NCI-H2171 treated with DMSO at 0.1 percent for 48 hours (cell line): ENCODE measurements at places on chromosomes 7 and 10.

DNA sequence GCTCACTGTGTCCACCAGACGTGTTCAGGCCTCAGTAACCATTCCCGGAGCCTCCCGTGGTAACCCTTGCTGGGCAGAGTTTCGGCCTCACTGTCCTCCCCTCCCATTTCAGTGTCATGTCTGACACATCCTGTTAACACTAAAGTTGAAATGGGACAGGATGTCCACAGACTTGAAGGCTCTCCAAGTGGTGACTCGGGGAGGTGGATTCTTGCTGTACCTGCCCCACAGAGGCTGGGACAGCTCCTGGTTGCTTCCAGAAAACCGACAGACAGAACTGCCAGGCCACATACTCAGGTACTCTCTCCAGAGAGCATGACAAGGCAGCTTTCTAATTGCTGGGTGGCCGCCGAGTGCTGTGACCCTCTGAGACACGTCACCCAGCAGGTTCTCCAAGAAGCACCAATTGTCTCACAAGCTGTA is 17.9 kb upstream of the CYTH3 start:
- no peak for DNase-seq

DNA sequence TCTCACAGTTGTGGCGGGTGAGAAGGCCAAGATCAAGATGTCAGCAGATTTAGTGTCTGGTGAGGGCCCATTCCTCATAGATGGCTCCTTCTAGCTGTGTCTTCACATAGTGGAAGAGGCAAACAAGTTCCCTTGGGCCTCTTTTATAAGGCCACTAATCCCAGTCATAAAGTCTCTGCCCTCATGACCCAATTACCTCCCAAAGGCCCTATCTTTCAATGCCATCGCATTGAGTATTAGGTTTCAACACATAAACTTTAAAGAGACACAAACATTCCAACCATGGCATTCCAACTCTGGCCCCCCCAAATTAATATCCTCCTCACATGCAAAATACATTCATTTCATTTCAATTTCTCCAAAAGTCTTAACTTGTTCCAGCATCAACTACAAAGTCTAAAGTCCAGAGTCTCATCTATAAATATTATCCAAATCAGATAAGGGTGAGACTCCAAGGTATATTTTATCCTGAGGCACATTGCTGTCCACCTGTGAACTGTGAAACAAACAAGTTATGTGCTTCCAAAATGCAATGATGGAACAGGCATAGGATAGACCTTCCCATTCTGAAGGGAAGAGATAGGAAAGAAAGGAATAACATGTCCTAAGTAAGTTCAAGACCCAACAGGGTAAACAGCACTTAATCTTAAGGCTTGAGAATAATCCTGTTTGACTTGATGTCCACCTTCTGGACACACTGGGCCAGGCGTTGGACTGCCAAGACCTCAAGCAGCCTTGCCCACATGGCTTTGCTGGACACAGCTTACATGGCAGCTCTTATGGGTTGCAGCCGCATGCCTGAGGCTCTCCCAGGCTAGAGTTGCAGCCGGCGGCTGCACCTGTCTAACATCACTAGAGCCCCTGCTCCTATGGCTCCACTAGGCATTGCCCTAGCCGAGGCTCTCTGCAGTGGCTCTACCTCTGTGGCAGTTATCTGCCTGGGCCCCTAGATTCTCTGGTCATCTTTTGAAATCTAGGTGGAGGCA is 312.8 kb downstream of the TNS3 start:
- no peak for DNase-seq

DNA sequence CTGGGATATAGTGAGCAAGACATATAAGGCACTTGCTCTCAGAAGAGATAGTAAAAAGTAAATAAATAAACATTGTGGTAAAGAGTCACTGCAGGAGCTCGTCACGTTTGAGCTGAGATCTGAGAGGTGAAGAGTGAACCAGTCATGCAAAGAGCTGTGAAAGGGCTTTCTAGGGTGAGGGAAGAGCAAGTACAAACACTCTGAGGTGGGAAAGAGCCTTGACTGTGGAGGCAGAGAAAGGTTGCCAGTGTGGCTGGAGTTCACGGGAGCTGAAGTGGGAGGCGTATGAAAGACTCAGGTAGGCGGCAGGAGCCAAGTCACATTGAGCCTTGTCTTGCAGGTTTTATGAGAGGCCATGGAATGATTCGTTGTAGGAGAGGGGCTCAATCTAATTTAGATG is 141.0 kb downstream of the C1GALT1 start:
- no peak for DNase-seq

DNA sequence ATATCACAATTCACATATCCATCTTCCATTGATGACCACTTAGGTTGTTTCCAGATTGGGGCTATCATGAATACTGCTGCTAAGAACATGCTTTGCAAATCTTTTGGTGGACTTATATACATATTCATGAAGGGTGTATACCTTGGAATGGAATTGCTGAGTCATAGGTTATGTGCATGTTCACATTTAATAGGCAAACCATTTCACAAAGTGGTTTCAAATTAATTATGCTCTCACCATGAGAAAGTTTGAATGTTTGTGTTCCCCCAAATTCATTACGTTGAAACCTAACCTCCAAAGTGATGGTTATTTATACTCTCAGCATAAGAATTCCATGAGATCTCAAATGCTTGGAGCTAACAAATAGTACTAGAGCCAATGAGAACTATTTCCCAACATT is 86.4 kb downstream of the VPS41 start:
- no peak for DNase-seq

DNA sequence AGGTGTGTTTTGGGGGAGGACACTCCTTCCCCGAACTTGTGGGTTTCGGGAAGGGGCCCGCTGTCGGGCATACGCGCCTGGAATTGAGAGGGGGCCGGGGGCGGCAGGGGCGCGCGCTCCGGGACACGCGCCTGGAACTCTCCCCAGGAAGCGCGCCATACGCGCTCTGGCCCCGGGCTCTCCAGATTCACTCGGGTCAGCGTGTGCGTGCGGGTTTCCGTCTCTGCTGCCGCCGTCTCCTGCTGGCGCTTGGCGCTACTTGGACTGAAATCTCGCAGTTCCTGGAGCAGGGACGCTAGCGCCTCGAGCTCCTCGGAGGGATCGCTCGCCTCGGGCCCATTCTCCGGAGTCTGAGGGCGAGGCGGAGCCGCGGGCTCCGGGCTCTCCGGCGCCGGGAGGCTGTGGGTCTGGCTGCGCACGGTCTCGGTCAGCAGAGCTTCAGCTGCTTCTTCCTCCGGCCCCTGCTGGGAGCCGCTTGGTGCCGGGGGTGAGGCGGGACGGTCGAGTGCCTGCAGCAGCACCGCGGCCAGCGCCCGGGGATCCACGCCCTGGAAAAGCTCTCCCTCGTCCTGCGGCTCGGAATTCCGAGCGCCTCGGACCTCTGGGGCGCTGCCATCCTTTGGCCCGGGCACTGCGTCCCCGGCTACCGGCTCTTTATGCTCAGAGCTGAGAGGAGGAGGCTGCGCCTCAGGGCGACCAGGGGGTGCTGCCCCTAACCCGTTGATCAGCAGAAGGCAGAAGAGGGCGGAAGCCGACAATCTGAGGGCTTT is 1.1 kb downstream of the VGF start:
- DNase-seq = peak; percentile 14

- no peak for DNase-seq
These were observed 81.1 kb upstream of the MBL2 start for GRCh38 chr10:52853704-52854103.

DNA sequence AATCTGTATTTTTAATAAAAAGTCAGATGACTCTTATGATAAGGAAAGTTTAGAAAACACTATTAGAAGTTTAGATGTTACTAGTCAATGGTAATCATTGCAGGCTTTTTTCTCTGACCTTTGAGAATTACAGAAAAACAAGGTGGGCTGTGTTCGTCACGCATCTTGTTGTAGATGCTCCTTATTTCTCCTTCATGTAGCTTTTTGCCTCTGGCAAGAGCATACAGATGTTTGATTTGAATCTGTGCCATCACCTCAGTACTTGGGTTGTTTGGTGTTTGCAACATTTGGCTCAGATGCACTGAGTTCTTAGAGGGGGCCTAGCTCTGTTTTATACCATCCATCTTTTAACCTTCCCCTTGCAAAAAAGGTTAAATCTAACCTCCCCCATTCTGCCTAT is 11.5 kb downstream of the TAS2R16 start:
- no peak for DNase-seq

GRCh38 chr10:7251696-7252465 is 159.0 kb downstream of the SFMBT2 start:
- no peak for DNase-seq

DNA sequence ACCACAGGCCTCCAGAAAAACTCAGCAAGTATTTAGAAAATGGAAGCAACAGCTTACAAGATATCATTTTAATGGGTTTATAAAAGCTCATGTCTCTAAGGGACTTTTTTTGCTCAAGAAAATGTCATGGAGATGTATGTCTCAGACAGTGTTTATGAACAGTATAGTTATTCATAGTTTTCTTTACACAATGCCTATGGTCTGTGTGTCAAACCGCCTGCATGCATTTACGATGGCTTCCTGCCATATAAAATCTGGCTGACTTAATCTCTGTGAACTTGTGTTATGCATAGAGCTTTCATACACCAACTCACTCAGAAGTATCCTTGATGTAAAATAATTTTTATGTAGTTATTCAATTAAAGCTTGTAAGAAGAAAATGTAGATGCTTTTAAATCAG is 1314.2 kb upstream of the LRRTM3 start:
- no peak for DNase-seq

DNA sequence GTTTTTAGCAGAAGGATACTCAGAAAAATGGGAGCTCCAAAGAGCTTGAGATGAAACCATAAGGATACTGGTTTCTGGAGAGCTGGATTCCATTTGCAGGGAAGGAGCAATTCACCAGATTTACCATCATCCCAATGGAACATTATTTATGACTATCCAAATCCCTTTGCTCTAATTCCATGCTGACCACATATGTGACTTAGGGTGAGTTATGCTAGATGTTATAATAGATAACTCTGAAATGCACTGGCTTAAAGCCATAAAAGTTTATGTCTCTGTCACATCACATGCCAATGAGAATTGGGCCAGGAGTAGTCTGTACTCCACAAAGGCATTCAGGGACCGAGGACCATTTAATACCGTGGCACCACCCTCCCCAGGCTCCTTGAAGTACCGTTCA is 185.2 kb downstream of the SKIDA1 start:
- no peak for DNase-seq

DNA sequence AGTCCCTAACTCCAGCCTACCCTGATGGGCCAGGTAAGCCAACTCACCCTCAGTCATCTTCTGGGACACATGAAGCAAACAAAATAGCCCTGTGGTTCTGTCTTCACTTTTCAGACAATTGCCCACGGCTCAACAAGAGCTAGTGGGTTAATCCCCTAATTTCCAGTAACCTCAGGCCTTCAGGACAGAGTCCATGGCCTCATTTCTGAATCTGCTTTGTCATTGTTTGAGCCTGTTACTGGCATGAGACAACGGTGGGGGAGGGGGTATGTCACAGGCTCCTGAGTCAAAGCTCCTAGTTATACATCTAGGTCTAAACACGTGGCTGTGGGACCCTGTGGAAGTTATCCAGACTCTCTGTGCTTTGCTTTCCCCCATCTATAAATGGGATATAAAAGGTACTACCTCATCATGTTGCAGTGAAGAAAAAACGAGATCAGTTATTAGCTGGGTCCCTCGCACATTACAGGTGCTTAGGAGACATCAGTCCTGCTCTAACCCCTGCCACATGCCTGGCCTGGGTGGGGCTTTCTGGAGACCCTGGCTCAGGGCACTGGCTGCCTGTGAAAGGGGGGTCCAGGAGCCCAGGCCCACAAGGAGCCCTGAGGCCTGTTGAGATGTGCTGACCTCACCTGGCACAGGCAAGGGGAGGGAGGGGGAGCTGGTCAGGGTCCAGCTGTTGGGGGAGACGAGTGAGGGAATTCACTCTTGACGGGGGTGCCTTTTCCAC is 16.5 kb downstream of the MAT1A start:
- no peak for DNase-seq

- DNase-seq = no peak
These were observed 100.7 kb downstream of the NKX6-2 start for GRCh38 chr10:132685101-132685891.

DNA sequence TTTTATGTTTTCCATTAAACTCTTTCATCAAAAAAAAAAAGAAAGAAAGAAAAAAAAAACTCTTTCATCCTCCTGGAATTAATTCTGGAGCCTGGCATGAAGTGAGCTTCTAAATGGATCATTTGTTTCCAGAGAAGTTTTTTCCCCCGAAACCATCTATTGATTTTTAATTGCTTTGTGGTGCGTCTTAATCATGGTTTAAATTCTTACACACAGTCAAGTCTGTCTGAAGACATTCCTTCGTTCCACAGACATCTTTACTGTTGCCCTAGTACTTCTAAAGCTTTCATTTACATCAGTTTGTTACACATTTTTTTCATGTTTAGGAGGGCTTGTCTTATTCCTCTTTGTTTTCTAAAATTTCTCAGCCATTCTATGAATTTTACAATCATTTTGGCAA is 493.4 kb upstream of the FOXK1 start:
- DNase-seq = no peak

- no peak for DNase-seq
These were observed 254.6 kb upstream of the NRP1 start for GRCh38 chr10:33588974-33589600.

GRCh38 chr7:15607529-15608210 is 45.9 kb upstream of the AGMO start:
- no peak for DNase-seq

GRCh38 chr10:52334595-52334994 is 20.5 kb downstream of the DKK1 start:
- no peak for DNase-seq

DNA sequence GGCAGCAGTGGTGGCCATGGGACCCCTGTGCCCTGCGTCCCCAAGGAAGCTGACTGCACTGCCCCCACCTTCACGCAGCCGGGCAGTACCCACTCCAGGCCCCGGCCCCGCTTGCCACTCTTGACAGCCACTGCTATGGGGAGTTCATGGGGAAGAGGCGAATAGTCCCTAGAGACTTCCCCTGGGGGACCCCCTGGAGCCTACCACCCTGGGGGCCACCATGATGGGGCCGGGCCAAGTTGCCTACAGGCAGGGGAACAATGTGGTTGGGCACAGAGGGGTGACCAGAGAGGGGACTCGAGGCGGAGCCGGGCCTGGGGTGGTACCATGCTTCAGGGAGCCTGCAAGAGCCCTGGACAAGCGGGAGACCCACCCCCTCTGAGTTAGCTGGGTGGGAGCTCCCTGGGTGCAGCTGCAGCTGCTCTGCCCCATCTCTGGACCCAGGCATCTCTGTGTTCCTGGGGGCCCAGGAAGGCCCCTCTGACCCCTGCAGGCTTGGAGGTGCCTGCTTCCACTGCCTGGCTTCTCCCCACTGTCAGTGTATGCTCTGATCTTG is 567.6 kb downstream of the GRM8 start:
- no peak for DNase-seq
